Neural progenitor cell (in vitro differentiated cells): ENCODE measurements at places on chromosomes 5 and 9. TPM values are rescaled to one million over a fixed set of nuclear protein-coding genes. Genes with fewer than 3 reads are reported as not detected.

DNA sequence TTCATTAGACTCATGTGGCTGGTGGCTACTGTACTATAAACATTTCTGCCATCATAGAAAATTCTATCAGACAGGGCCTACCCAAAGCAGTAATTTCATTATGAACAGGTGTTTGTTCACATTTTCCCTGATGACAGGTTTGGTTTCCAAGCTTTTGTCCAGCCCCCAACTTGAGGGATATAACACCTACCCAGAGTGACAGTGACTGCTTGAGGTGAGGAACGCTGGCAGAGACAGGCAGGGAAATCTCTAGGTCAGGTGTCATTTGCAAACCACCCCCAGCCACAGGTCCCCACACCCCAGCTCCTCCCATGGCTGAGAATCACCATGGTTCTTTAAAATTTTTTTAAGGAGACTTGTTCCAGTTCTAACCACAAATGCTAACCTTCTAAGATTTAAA, 25.5 kb downstream of the GOLM1 start:
- H3K4me1 ChIP-seq = no peaks in the 10 kb centered on the region
- H3K4me3 ChIP-seq = no peak overlapping the region

DNA sequence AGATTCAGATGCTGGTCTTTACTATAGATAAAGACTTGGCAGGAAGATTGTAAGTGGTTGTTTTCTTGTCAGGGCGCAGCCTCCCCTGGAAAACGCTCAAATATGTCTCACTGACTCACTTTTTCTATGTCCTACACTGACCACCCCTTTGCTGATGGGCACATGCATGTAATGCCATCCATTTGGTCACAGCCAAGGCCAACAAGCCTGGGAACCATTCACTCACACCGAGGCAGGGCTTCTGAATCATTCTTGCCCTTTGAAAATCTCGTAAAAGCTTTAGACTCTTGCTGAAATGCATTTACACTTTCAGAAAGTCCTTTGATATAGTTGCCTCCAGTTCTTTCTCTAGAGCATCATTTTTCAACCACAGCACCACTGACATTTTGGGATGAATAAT, 249.4 kb downstream of the ACTL7B start:
- H3K27me3 ChIP-seq = no peaks in the 10 kb centered on the region
- DNase-seq = no peak
- H3K36me3 ChIP-seq = no peaks in the 10 kb centered on the region
- H3K4me1 ChIP-seq = no peaks in the 10 kb centered on the region
- no peak overlapping the region for H3K27ac ChIP-seq

DNA sequence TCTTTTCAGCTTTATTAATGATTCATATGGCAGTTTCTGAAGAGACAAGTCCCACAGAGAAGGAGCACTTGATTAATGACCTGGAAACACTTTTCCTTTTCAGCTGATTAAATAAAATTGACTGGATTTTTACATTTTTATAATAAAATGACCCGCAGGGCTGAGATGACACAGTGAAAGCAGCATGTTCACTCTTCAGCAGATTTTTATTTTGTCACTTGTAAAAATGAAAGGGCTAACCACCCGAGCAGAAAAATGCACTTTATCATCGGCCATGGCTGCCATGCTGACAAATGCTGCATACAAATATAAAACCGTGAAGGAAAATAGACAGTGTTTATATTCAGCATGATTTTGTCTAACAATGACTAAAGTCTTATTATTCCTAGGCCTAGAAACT, 321.6 kb upstream of the ITGA1 start:
- no peak for DNase-seq
- no peaks in the 10 kb centered on the region for H3K27me3 ChIP-seq
- H3K36me3 ChIP-seq = no peaks in the 10 kb centered on the region
- H3K4me1 ChIP-seq = peaks cover 8% of the 10 kb centered on the region
- H3K27ac ChIP-seq = no peak overlapping the region
- no peak overlapping the region for H3K4me3 ChIP-seq

GRCh38 chr9:70641631-70642030, 227.2 kb upstream of the KLF9 start:
- no peaks in the 10 kb centered on the region for H3K27me3 ChIP-seq
- H3K4me3 ChIP-seq = no peak overlapping the region
- no peak for DNase-seq

GRCh38 chr5:66012271-66012670, 85.9 kb downstream of the ERBIN start:
- H3K27me3 ChIP-seq = no peaks in the 10 kb centered on the region
- H3K27ac ChIP-seq = no peak overlapping the region
- no peak for DNase-seq

DNA sequence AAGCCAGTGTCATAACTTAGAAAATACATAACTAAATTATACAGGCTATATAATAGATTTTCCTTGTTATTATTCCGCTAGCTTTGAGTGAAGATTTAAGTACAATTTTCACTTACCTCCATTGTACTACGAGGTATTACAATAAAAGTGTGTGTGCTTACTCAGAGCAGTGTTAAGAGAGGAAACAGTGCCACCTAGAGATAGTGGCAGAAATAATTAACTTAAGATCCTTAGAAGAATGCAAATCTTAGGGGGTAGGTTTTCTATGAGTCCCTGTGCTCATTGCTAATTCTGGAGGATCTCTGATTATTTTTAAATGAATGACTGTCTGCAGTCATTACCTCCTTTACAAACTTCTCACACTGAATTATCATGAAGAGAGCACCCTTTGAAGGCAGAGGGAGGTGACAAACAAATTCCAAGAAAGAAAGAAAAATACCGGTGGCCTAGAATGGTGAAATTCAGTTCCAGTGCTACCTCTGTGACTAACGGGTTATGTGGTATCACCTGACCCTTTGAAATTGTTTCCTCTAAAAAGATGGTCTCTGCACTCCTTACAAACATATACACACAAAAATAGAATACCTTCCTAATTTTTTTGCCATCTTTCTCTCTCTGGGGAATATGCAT, 379.8 kb downstream of the TRIM36 start:
- no peak overlapping the region for H3K4me3 ChIP-seq
- no peak overlapping the region for H3K27ac ChIP-seq
- peak; percentile 72 for DNase-seq
- no peaks in the 10 kb centered on the region for H3K4me1 ChIP-seq

GRCh38 chr5:93385655-93386054, 195.4 kb downstream of the NR2F1-AS1 start:
- H3K27me3 ChIP-seq = no peaks in the 10 kb centered on the region
- H3K36me3 ChIP-seq = no peaks in the 10 kb centered on the region
- no peak overlapping the region for H3K4me3 ChIP-seq
- no peak overlapping the region for H3K27ac ChIP-seq
- DNase-seq = no peak

DNA sequence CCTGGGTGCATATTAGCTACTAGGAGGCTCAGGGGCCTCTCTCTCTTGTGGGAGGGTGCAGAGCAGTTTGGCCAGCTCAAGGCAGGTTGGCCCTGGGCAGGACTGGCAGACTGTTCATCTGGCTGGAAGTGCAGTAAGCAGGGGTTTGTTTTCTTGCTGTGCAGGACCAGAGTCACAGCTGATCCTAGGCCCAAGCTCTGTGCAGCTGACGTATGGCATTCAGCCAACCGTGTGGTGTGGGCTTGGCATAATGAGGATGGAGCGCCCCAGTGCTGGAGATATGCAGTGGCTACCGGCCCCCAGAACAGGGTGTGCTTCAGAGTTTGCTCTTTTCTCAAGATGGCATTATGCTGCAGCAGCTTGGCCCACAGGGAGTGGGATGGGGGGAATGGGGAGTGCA, 31.0 kb upstream of the PHF24 start:
- H3K27me3 ChIP-seq = no peaks in the 10 kb centered on the region
- no peak for DNase-seq
- H3K27ac ChIP-seq = no peak overlapping the region

Gene SAXO1
- total RNA-seq = 0.09 and 0.15 TPM in 2 replicates

Gene DMRT2
- total RNA-seq = not detected in 2 replicates

Gene GRXCR2
- not detected in 2 replicates for total RNA-seq

Gene ZFP37
- total RNA-seq = 13.3 and 14.1 TPM in 2 replicates

Gene CDH9
- total RNA-seq = 2.4 and 2.8 TPM in 2 replicates

Gene F2RL2
- total RNA-seq = 3.6 and 4.3 TPM in 2 replicates
